ENCODE measurements at places on chromosomes 2 and 18.

DNA sequence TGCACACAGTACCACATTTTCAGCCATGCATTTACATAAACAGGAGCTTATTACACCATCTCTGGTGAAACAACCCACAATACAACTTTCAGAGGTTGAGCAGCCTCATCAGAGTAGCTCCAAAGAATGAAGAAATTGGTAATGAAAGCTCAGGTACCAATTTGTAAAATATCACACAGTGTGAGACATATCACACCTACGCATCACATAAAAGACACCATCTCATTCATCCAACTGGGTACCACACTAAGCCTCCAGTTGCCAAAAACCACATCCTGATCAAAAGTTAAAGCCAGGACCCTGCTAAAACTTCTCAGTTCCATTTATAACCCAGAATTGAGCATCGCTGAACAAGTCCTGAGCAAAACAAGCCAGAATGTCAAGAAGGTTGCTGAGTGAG is 4.6 kb downstream of the TMEM163 start:
- DNase-seq: no peak

- DNase-seq: no peak
Observed at GRCh38 chr2:37819186-37819585, 105.9 kb upstream of the RMDN2 start.

DNA sequence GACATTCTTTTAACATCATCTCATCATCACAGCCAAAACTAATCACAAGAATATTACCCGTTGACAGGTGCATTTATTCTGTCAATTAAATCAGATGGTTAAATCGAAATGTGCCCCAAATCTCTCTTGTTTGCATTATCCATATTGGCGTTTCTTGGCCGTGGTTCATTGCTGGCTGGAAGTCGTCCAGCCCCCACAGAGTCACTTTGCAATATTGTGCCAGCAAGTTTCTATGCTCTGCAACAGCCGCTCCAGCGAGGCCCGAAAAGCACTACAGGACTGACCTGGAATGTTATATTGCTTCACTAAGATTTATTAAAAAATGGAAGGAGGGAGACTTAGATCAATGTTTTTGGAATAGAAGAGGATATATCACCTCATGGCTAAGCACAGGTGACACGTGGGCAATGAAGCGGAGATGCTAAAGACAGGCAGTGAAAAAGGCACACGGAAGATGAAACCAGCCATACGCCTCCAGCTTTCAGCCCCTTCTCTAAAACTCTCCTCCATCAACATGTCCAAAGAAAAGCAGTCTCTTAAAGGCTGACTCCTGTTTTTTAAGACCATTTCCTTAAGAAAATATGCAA is 176.8 kb upstream of the VRK2 start:
- DNase-seq: peak; percentile 72

DNA sequence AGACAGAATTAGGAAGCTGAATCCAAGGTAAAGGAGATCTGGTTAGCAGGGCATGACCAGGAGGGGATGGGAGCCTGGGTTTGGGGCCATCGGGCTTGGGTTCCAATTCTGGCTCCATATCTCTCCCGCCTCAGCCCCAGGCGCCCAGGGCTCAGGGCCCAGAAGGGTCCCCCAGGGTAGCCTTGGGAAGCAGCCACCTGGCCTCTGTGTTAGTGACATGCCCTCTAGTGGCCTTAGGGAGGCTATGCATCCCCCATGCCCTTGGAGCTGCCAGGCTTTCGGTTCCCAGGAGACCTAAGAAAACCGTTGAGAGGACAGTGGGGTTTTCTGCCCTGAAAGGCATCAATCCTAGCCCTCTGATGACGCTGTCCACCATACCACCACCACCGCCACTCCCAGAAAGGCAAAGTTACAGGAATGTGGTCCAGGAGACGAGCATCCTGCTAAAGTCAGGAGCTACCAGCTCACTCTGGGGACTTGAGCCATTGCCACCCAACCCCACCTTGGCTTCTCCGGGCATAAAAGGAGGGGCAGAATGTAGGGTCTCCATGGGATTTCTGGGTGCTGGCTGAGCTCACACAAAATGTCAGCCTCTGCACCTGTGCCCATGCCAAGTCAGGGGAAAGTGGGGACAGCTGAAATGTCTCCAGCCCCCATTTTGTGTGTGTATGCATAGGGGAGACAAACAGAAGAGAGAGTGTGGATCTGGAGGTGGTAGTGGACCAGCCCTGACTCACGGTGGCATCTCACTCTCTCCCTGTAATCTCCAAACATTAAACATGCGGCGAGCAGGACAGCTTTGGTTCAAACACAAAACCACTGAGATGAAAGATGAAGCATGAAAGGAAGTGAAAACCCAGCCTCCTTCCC is 56.5 kb downstream of the EMX1 start:
- peak; percentile 25 for DNase-seq

- no peak for DNase-seq
Observed at GRCh38 chr2:195871326-195871725, 197.3 kb downstream of the DNAH7 start.

DNA sequence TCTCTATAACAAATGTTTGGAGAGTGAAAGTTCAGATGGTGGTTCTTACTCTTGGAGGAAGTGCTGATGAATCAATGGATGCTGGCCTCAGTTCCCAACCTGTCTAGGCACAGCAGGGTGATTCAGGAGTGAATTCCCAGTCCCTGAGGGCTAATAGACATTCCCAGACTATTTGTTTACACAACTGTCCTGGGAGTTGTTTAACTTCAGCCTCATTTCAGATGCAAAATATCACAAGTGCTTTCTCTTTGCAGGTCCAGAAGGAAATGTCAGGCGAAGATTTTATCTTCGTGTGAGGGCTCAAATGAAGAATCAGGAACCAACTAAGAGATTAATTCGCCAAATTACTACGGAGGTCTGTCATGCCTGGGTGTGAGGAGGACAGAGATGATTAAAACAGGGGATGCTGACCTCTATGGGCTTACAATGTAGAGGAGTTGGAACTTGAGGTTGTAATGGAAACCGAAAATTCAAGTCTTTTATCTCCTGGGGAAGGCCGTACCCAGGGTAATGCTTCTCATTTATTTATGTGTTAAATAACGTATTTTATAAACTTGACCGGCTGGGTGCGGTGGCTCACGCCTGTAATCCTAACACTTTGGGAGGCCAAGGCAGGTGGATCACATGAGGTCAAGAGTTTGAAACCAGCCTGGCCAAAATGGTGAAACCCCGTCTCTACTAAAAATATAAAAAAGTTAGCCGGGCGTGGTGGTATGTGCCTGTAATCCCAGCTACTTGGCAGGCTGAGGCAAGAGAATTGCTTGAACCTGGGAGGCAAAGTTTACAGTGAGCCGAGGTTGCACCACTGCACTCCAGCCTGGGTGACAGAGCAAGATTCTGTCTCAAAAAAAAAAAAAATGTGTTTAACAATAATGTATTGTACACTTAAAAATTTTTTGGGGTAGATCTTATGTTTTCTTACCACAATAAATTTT is 38.7 kb upstream of the SLC1A4 start:
- DNase-seq: no peak

- DNase-seq: no peak
Observed at GRCh38 chr18:46910856-46911255, 6.5 kb downstream of the PIAS2 start.

DNA sequence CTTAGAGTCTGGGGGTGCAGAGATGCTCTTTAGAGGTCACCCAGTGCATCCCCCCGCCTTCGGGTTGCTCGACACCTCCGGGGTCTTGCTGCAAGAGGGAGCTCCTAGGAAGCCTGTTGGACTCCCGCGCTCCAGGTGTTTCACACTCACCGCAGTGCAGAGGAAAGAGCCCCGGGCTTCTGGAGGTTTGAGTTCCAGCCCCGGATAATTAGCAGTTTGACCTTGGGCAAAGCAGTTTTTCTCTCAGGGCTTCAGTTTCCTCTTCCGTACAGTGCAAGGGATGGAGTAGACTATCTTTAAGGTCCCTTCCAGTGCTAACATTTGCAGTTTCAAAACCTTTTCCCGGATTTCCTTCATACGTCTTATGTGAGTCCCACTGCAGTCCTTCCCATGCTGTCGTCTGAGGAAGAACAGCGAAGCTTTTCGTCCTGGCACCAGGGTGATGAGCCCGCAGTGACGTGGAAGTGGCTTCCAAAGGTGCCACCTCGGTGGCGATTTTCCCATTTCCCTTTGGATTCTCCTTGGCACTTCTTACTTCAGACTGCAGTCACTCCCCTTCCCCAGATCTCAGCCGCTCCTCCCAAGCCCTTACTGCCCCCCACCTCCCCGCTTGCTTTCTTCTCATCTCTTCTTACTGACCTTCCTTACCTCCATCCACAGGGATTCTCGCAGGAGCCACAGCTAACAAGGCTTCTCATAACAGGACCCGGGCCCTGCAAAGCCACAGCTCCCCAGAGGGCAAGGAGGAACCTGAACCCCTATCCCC is 585 bp downstream of the PNKD start:
- DNase-seq: peak; percentile 18
